ENCODE measurements at places on chromosomes 1 and 21.

DNA sequence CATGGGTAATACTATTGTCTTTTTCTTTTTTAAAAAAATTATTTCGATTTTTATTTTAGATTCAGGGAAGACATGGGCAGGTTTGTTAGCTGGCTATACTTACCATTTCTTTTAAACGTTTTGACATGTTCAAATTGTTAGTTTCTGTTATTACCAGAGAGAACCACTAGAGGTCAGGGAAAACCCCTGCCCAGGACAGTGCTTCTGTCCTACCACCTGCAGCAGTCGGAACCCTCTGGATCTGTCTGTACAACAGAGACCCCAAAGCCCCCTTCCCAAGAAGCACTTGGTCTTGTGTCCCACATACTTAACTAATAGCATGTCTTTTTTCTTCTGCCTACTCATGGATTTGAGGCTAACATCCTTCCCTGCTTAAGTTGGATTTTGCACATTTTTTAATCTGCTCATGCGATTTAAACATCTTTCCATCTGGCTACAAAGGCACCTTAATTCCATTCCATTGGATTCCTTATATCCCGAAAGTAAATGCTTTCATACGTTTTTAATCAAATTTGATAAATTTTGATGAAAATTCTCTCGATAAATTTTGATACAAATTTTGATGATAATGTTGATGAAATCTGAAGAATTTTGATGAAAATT, 10.0 kb upstream of the C1orf115 start:
- peak; percentile 65 for DNase-seq

DNA sequence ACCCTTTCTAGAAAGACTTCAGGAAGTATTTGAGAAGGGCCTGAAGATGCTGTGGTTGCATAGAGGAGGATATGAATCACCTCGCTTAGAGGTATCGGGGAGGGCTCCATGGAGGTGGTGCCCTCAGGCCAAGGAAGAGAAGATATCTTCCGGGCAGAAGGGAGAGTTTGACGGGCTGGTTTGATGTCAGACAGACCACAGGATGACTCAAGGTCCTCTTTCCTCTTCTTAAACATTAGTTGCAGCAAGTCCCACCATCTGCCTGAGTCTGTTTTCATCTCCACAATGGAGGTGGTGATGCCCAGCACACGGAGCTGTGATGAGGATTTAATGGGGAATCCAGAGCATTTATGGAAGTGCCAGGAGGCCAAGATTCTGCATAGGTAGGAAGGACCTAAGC, 25.1 kb upstream of the RUNX3 start:
- peak; percentile 71 for DNase-seq

DNA sequence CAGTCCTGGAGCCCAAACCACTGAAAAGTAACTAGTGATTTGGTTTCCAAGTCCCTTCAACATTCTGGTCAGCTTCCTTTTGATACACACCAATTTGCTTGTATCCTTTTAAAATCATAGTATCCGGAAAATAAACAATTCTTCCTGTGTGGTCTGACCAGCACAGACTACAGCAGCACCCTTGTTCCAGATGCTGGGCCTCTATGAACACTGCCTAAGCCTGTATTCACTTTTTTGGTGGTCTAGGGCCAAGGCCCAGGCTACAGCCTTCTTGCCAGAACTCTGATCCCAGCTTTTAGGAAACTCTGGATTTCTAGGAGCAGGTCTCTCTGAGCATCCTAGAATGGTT, 801 bp upstream of the DDAH1 start:
- no peak for DNase-seq

DNA sequence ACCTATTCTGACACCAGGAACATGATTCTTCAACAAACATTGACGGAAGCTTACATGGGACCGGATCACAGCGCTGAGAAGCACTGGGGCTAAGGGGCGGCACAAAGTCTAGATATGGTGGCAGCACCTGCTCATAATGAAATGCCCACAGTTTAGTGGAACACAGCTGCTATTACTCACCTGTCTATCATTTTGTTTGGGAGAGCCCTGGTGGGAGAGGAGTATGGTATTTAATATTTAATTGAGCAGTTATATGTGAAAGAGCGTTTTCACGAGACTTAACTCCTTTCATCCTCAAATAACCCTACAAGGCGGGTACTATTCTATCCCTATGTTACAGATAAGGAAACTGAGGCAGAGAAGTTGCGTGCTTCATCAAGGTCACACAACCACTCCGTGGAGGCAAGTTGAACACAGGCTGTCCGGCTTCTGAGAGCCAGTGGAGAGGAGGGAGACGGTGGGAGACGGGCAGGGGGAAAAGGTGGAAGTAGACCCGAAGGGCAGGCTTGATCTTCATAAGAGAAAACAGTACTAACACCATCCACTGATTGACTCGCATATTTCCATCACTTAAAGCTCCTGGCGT, 790 bp upstream of the TSNAX start:
- no peak for DNase-seq

DNA sequence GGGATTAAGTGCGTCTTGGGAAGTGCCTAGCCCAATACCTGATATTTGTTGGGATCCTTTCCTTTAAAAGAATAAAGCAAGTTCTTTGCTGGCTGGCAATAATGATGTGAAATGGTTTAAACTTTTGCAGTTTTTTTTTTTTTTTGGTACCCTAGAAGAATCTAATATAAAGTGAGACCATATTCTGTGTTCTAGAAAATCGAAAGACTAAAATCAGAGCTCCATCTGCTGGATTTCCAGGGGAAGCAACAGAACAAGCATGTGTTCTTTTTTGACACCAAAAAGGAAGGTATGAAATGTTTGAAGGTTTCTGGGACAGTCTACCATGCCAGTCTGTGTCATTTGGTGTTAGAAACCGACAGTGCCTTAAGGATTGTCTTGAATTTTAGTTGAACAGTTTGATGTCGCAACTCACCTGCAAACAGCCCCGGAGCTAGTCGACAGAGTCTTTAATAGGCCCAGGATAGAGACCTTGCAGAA, 6.4 kb downstream of the UTP11 start:
- peak; percentile 80 for DNase-seq

DNA sequence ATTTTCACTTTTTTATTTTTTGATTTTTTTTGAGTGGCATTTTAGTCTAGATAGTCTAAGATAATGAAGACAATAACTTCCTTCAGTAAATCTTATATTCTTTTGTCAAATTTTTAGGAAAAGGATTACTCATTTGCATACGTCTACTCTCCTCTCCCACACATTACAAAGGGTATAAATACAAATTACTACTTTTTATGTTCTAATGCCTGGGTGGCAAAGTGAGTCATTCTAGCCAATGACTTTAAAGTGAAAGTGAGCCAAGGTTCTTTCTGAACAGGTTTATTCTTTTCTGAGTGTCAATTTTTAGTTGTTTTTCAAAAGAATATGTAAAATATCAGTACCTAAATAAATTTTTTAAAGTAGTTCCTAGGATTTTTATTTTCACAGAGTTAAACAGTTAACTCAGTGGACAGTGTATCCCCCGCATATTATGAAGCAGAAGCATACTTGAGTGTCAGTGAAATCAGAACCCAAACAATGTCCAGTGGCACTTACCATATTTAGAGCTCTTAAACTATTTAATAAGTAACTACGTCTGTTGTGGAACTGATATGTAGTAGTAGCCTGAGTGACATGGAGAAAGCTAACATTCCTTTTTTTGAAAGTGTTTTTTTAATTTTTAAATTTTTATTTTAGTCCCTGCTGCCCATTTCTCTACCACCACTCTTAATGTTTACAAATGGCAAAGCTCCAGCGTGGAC, 141.7 kb downstream of the PHTF1 start:
- no peak for DNase-seq

- no peak for DNase-seq
These were observed 84.1 kb downstream of the DMRTB1 start for GRCh38 chr1:53543130-53543777.

DNA sequence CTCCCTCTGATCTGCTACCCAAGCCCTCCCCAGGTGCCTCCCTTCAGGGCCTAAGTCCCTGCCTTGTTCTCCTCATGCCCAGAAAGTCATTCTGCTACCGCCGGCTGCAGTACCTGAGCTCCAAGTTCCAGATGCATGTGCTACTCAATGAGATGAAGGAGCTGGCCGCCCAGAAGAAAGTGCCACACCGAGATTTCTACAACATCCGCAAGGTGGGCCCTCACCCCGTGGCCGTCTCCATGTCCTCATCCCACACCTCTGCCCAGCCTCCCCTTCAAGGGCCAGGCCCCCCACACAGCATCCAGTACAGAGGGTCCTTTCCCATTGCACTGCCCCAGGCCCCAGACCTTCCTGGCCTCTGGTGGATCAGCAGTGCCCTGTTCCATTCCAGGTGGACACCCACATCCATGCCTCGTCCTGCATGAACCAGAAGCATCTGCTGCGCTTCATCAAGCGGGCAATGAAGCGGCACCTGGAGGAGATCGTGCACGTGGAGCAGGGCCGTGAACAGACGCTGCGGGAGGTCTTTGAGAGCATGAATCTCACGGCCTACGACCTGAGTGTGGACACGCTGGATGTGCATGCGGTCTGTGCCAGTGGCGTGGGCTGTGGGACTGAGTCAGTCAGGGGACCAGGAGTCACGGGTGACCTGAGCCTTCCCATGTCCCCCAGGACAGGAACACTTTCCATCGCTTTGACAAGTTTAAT, 8.2 kb downstream of the AMPD2 start:
- no peak for DNase-seq

- DNase-seq, result no peak
These were observed 148.3 kb downstream of the PEX14 start for GRCh38 chr1:10622910-10623685.

DNA sequence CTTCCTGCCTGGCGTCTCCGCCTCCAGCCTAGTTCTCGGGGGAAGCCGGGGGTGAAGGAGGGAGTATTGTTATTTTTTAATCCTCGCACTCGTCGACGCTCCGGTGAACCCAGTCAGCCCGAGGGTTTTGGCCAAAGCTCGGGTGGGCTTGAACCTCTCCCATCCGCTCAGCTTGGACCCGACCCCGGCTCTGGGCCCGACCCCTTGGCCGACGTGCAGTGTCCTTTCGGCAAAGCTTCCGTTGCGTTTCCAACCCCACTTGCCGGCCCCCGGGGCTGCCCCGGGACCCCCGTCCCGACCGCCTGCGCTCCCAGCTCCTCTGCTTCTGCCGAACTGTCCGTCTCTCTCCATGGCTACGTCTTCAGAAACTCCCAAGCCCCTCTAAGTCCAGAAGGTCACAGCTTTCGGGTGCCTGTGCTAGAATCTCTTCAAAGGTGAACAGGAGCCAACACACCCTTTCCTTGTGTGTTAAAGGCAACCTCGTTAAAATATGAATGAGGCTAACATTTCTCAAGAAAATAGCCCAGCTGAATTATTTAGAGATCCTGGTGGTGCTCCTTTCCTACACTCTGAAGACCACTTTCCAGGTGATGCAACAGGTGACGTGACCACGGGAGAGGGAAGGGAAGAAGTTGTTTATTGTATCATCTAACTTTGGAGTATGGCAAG, 647 bp downstream of the DESI2 start:
- DNase-seq, result peak; percentile 37

DNA sequence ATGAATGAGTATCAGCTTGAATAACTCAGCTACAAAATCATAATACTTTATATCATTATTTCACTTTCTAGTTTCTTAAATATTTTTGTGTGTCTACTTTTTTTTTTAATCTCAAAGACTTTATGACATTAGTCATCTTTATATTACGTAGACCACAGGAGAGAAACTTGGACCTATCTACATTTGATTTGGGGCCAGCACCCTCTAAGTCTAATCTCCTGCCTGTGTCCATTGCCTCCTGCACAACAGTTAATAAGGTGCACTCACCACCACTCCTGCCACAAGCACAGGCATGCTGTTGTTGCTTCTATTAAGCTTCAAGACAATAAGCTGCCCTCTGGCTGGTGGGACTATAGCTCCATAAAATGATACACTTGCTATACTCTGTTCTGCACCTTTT, 70.4 kb downstream of the DIRAS3 start:
- no peak for DNase-seq

DNA sequence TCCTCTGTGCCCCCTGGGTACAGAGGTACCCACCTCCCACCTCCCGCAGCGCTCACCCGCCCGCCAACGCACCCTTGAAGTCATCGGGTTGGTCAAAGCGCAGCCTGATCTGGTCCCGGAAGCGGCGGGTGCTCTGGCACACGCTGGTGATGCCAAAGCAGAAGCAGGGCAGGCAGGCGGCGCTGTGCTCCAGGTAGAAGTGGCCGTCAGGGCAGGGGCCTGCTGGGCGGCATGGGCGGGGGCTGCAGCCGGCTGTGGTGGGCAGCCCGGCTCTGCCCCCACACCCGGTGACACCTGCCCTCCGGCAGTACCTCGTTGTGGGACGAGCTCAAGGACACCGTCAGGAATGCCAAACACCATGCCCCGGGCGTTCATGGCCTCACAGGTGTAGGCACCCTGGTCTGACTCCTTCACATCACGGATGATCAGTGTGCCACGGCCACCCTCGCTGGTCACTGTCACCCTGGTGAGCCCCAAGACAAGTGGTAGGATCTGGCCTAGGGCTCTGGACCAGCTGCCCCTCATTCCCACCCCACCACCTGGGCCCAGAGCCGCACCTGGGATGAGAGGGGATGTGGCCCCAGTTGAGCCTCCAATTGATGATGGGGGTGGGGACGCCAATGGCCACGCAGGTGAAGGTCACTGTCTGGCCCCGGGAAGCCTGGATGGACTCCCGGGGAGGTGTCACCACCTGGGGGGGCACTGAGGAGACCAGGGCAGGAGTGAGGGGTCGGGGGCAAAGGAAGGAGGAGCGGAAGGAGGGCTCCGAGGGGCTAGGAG, 52.5 kb downstream of the HSPG2 start:
- no peak for DNase-seq

DNA sequence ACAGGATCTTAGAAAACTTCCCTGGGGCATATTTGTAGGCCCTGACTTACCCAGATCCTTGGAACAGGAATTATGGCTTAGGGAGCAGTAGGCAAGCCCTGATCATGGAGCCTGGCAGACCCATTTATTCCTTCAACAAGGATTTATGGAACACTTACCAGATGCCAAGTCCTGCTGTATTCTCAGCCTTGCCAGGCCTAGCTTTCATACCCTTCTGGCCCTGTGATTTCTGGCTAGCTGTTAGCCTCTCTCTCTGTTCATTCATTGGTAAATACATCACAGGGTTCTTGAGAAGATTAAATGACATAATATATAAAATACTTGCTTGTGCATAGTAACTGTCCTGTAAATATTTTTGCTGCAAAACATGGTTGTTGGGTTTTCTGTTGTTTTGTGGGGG, 32.4 kb upstream of the SRP9 start:
- no peak for DNase-seq

All from hematopoietic multipotent progenitor cell treated with erythropoietin and hydrocortisone succinate and interleukin-3 and kit ligand, for 4 days (in vitro differentiated cells).